ENCODE measurements at places on chromosomes 16 and 17. TPM values are rescaled to one million over a fixed set of nuclear protein-coding genes. Genes with fewer than 3 reads are reported as not detected.

The EPN3 gene
- polyA plus RNA-seq, result 2.2 TPM

The GDPD3 gene
- polyA plus RNA-seq, result 8.7 TPM

The CHST5 gene
- polyA plus RNA-seq, result not detected

The KRTAP4-3 gene
- not detected for polyA plus RNA-seq

The CHD9NB gene
- polyA plus RNA-seq, result 2.6 TPM

The KRTAP9-8 gene
- not detected for polyA plus RNA-seq

The NDUFAF8 gene
- polyA plus RNA-seq, result 36.7 TPM
